ENCODE measurements at places on chromosomes 6 and 20.

GRCh38 chr20:36243726-36244125 lies 7.4 kb downstream of the AAR2 start:
- no peak for ATAC-seq

DNA sequence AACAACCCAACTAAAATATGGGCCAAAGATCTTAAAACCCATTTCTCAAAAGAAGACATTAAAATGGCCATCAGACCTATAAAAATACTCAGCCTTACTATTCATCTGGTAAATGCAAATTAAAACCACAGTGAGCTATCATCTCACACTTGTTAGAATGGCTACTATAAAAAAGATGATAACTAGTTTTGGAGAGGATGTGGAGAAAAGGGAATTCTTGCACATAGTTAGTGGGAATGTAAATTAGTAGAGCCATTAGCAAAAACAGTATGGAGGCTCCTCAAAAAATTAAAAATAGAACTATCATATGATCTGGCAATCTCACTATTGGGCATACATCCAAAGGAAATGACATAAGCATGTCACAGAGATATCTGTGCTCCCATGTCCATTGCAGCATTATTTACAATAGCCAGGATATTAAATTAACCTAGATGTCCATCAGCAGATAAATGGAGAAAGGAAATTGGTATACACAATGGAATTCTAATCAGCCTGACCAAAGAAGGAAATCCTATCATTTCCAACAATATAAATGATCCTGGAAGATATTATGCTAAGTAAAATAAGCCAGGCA lies 2.9 kb downstream of the SIRPB1 start:
- no peak for ATAC-seq

- ATAC-seq, result no peak
Observed at GRCh38 chr20:34536798-34537394, 20.7 kb downstream of the DYNLRB1 start.

GRCh38 chr20:15439551-15439950 lies 1102.1 kb upstream of the FLRT3 start:
- ATAC-seq, result no peak

- no peak for ATAC-seq
Observed at GRCh38 chr6:13907001-13907350, 17.8 kb upstream of the RNF182 start.

DNA sequence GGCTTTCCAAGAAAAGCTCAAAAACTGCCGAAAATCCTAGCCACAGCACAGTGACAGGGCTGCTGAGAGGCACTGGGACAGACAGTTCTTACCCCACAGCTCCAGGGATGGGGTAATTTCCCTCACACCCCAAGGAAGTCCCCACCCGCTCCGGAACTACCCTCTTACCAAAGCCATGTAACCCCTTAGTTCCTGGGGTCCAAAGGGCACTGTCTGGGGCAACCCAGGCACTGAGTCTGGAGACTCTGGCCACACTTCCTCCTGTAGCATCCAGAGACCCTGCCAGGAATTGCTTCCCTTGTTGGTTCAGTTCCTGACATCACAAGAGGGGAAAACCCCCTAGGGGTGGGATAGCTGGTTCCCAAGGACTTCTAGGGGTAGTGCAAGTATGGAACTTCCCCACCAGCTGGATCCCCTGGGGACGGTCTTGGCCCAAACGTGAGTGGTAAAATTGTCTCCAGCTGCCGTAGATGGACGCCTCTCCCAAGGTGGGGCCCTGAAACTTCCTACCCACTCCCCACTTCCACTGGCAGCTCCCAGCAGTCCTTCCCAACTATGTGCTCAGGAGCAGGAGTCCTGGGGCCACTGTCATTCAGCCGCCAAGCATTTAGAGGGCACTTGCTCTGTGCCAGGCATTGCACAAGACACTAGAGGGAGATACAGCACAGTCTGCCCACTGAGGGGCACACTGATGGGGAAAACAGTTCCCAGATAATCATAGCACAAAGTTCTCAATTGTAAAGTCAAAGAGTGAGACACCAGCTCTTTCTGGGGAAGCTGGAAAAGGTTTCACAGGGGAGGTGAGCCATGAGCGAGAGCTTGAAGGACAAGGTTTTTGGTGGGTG lies 17.2 kb upstream of the HCK start:
- ATAC-seq, result peak; percentile 29

DNA sequence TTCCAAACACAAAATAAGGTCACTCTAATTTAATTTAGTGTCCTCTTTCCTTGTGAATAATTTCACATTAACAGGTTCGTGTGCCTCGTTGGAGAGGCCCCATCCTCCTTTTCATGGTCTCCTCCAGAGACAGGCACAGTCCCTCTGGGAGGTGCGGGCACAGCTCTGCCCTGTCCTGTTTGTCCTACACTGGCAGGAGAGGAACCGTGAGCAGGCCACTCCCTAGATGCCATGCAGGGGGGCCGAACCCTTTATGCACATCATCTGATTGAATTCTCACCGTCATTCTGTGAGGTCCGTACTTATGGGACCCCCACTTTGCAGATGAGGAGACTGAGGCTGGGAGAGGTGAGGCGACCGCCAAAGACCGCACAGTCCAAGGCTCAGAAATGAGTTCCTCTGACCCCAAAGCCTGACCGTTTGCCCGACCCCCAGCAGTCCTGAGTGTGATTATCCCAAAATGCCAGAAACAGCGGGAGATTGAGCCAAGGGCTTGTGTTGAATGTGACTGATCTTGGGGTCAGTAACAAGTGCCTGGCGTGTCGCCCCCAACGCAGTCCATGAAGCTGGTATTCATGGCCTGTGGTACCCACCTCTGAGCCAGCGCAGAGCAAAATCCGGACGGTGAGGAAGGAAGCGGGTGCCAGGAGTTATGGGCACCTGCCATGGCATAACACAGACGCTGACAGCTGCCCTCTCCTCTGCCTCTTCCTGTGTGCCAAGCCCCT lies 43.5 kb downstream of the PMEPA1 start:
- no peak for ATAC-seq

GRCh38 chr6:136160250-136160649 lies 89.9 kb downstream of the MTFR2 start:
- ATAC-seq, result no peak

- ATAC-seq, result peak; percentile 62
Observed at GRCh38 chr20:57619051-57619831, 985 bp downstream of the ZBP1 start.

DNA sequence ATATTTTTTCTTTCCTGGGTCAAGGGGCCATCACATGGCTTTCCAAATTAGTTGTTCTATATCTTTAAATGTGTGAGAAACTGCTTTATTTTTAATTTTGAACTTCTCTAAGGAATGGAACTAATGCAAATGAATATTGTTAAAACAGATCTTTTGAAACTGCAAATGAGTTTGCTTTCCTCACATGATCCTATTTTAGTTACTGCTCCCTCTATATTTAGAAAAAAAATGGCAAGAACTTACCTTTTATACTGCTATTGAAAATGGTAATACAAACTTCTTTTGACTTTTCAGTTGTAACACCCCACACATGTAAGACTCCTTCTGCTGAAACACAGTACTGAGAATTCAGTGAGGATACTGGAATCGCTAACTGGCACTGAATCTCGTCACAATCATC lies 15.9 kb downstream of the IFNGR1 start:
- no peak for ATAC-seq

GRCh38 chr6:20939161-20939775 lies 405.0 kb downstream of the CDKAL1 start:
- ATAC-seq, result no peak

DNA sequence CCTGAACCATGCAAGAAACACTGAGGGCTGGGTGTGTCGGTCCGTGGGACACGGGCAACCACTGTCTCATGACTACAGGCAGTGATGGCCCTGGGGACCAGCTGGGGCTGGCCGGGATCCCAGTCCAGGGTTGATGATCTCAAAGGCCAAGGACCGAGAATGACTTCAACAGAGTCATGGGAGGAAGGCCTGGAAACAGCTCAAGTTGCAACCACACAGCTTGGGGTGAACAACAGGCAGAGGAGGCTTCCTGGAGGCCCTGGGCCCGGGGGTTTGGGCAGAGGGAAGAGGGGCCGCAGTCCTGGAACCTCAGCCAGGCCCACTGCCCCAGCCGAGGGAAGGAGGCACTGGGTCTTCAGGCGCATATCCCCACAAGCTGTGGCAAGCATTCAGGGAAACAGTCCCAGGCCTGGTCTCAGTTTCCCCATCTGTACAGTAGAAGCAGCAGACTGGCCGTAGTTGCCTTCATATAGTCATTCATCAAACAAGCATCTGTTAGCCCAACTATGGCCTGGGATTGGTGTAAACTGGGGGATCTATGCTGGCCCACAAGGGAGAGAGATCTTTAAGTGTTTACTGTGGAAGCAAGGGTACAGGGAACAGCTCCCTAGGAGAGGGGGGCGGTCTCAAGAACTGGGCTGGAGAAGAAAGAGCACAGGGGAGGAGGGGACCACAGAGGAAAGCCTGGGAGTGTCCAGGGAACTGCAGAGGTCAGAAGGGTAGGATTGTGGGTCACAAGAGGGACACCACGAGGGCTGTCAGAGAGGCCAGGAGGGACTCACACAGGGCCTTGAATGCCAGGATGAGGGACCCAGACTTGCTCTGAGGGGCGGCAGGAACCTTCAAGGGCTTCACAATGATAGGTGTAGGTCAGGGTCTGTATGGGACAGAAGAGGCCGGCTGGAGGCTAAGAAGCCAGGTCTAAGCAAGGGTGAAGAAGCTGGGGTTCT lies 2.1 kb downstream of the MYL9 start:
- ATAC-seq, result peak; percentile 30

DNA sequence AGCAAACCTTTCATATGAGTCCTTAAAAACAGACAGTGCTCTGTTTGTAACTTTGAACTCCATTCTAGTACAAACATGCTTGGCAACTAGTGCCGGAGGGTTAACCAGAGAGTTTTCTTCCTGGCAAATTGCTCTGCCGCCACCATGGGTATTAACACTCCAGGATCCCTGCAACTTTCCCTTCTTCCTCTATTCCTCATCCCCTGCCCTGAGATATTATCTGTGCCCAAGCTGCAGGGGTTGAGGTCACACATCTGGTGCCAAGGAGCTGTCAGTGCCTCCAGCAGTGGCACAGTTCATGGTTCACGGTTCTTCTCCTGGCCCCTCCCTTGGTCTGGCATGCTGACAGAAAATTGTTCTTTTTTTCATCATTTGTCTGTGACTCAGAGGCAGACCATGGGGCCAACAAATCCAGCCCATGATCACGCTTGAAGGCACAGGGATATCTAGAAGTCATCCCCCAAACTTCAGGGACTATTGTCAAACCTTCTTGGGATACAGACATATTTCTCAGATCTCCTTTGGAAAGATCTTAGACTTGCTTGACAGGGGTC lies 77.5 kb downstream of the ATXN1 start:
- ATAC-seq, result peak; percentile 62

- ATAC-seq, result peak; percentile 19
Observed at GRCh38 chr6:162343936-162344645, 383.5 kb downstream of the PRKN start.

GRCh38 chr6:68094070-68094469 lies 541.0 kb upstream of the ADGRB3 start:
- no peak for ATAC-seq

DNA sequence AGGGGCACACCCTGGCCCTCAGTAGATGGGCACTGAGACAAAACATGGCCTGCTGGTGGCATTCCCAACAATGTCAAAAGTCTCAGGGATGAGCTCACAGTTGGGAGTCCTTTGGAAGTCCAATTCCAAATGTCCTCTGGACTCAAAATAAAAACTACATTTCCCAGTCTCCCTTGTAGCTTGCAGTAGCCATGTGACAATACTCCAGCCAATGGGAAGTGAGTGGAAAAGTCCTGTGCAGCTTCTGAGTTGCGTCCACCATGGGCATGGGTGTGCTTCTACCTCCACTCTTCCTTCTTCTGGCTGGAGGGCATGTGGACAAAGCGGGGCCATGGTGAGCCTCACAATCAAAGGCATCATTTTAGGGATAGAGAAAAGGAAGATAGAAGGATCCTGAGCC lies 5.8 kb upstream of the ADAM33 start:
- ATAC-seq, result peak; percentile 75

DNA sequence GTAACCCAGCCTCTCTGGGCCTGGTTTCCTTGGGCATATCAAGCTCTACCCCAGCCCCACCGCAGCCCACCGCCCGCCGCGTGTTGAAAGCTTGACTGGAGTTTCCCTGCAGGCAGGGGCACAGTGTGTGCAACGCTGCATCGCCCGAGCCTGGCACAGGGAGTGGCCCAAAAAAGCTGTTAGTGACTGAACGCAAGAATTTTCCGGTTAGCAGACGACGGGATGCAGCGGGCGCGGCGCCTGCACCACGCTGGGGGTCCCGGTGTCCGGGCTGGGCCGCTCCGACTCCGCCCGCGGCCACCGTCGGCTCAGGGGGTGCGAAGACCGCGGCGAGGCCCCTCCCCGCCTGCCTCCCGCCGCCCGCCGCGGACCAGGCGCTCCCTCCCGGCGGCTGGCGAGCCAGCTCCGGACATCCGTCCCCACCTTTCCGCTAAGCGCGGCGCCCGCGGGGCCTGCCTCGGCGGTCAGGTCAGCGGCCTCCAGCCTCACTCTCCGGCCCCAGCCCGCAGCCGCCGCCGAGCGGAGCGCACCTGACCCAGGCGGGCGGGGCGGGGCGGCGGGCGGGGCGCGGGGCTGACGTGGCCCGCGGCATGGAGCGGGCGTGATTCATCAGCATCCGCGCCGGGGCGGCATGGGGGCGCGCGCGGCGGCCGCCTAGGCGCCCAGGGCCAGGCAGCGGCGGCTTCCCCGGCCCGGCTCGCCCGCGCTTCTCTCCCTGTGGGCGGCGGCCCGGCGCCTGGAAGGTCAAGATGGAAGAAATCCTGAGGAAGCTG lies at the start of gene ARFGEF3:
Gene ARFGEF3, plus strand, starts transcription at position 602 of the 773 bp plus-strand sequence. Its CDS starts 148 bp downstream, at position 750.
- peak; percentile 87 for ATAC-seq

- ATAC-seq, result no peak
Observed at GRCh38 chr6:34102099-34102656, 43.7 kb downstream of the GRM4 start.

- no peak for ATAC-seq
Observed at GRCh38 chr6:38302081-38302480, 337.6 kb downstream of the BTBD9 start.

- ATAC-seq, result no peak
Observed at GRCh38 chr6:130314271-130314670, 51.5 kb upstream of the TMEM200A start.

GRCh38 chr20:62822239-62822787 lies 5.5 kb downstream of the COL9A3 start:
- no peak for ATAC-seq

- no peak for ATAC-seq
Observed at GRCh38 chr6:159842035-159842434, 42.0 kb downstream of the PNLDC1 start.

GRCh38 chr20:19828232-19828631 lies 70.2 kb downstream of the RIN2 start:
- ATAC-seq, result no peak

DNA sequence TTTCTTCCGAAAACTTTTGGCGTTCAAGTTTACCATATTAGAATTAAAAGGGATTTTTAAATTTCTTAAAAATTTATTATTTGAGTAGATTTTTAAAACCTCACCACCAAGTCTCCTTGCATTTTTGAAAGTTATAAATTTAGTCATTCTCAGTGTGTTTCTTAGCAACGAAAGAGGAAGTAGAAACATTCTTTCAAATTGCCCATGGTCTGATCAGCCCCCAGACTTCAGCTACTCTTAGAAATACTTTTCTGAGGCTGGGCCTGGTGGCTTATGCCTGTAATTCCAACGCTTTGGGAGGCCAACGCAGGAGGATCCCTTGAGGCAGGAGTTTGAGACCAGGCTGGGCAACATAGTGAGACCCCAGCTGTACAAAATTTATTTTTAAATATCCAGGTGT lies 15.1 kb upstream of the RTF2 start:
- no peak for ATAC-seq

GRCh38 chr6:87115402-87116135 lies 20.7 kb upstream of the CGA start:
- ATAC-seq, result no peak

Measured in gastroesophageal sphincter (tissue), 4 donors.